ENCODE measurements at places on chromosomes 2 and 18.

- DNase-seq: peak; percentile 30
Measured at GRCh38 chr2:220166616-220167015, 539.2 kb downstream of the SLC4A3 start.

GRCh38 chr2:44614940-44615339 is 253.2 kb downstream of the CAMKMT start:
- no peak for DNase-seq

DNA sequence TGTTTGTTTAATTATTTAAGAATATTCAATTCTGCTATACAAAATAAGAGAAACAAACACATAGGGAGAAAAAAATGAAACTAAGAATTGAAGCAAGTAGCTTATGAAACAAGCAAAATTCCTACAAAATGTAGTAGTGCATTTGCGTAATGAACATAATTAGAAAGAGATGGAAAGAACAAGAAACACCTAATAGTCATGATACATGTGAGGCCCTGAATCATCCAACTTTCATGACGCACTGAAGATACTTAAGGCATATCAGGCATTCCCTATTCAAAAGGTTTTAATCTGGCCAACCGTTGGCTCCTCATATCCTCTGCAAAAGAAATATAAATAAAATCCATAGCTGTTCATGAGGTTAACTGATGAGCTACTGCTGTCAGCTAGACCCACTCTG is 14.5 kb upstream of the NAB1 start:
- no peak for DNase-seq

- no peak for DNase-seq
Measured at GRCh38 chr2:44821500-44821899, 120.0 kb upstream of the SIX3 start.

DNA sequence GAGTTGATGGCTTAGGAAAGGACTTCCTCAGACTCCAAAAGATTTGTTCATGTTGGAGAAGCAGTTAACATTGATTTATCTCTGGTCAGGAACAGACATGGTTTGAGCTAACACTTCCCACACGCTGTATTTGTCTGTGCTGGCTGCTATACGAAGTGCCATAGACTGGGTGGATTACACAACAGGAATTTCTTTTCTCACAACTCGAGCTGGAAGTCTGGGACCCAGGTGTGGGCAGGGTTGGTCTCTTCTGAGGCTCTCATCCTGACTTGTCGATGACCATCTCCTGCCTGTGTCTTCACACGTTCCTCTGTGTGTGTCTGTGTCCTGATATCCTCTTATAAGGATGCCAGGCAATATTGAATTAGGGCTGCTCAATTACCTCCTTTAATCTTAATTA is 163.4 kb upstream of the BCL2L11 start:
- DNase-seq: no peak

GRCh38 chr2:173874894-173875237 is 90.3 kb downstream of the SP3 start:
- DNase-seq: no peak

GRCh38 chr2:105546628-105546974 is 147.8 kb upstream of the FHL2 start:
- DNase-seq: no peak
